Peyer's patch (tissue), 4 donors: ENCODE measurements at places on chromosomes 7 and 10.

- no peak for DNase-seq
These were observed 12.9 kb downstream of the C10orf67 start for GRCh38 chr10:23331567-23332301.

DNA sequence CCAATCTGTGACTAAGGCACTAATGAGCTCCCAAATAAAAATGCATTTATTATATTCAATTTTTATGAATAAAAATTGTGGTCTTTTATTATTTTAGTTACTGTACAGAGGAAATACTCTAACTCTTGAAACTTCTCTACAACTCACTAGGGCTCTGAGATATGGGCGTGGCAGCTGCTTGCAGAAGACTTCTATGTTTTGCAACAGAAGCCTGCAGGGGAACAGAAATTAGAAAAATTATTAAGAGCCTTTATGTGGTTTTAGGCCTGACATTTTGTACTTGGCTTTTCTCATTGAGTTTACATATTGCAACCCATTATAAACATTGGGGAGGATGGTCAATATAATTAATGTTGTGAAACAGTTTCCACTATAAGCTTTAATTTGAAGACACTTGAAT lies 581.4 kb downstream of the TNS3 start:
- no peak for DNase-seq

DNA sequence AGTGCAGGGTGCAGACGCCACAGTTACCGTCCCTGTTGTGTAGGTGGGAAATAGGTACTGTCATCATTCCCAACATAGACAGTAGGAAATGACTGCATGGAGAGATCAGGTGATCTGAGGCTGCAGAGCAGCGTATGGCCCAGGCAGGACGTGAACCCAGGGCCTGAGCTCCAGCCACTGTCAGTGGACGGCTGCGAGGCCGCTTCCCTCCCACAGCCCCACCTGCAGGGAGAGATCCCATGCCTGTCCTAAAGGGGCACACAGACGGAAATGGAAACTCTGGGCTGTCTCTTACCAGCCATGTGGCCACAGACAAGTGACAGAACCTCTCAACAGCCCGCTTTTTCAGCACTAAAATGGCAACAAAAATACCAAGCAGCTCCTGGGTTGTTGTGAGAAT lies 44.5 kb upstream of the MNX1 start:
- no peak for DNase-seq

- DNase-seq, result peak; percentile 50
These were observed 2.1 kb downstream of the SNX10 start for GRCh38 chr7:26293569-26294308.

DNA sequence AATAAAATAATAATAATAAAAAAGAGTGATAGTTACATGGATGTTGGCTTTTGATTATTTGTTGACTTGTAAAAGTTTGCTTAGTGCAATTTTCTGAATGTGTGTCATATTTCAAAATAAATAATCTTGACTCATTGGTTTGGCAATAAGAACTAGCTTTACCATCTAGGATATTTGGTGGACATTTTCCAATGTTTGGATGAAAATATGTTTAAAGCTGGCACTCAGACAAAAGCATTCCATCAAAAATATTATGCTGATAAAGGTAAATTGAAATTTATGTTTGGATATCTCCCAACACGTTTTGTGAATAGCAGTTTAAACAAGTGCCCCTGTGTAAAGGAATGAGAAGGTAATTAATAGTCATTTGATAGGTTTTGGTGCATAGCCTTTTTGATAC lies 62.5 kb upstream of the KCNMA1 start:
- DNase-seq, result no peak

GRCh38 chr10:58807629-58808022 lies 295.0 kb downstream of the BICC1 start:
- no peak for DNase-seq

- no peak for DNase-seq
These were observed 5.9 kb downstream of the NACAD start for GRCh38 chr7:45082831-45083331.

GRCh38 chr10:18683427-18683826 lies 24.2 kb downstream of the ARL5B start:
- no peak for DNase-seq

DNA sequence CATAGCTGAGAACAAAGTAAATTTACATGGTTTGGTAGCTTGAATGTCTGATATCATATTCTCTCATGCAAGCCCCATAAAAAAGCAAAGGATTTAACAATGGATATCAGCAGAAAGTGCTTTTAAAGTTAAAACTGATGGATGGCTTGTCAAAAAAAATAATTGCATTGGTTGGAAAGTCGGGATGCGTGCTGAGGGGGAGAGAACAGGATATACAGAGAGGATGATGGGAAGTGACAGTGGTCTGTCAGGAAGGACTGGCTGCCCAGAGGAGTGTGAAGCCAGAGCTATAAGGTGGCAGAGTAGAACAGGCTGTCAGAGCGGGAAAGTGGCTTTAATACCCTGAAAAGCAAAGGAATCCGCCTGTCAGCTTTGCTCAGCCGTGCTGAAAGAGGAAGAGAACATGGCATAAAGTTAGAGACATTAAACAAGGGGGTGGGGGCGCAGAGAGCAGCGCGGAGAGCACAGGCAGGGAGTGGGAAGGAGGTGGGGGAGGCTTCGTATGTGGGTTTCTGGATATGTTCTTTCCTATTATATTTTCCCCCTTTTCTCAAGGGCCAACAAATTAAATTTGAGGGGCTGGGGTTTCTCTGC lies 493.0 kb downstream of the LRMDA start:
- no peak for DNase-seq

- DNase-seq, result no peak
These were observed 44.4 kb downstream of the JAKMIP3 start for GRCh38 chr10:132110111-132110521.

- DNase-seq, result no peak
These were observed 48.2 kb upstream of the SMNDC1 start for GRCh38 chr10:110352930-110353243.

GRCh38 chr10:82811621-82812020 lies 936.6 kb downstream of the NRG3 start:
- no peak for DNase-seq

- no peak for DNase-seq
These were observed 10.7 kb downstream of the TSPAN14 start for GRCh38 chr10:80464557-80465450.

GRCh38 chr7:11591055-11591633 lies 240.9 kb downstream of the THSD7A start:
- DNase-seq, result no peak

GRCh38 chr10:129038522-129038921 lies 428.5 kb upstream of the MGMT start:
- no peak for DNase-seq

- DNase-seq, result no peak
These were observed 23.9 kb downstream of the NUDCD3 start for GRCh38 chr7:44466300-44467216.

- no peak for DNase-seq
These were observed 134.2 kb downstream of the ELFN1 start for GRCh38 chr7:1804310-1804709.

DNA sequence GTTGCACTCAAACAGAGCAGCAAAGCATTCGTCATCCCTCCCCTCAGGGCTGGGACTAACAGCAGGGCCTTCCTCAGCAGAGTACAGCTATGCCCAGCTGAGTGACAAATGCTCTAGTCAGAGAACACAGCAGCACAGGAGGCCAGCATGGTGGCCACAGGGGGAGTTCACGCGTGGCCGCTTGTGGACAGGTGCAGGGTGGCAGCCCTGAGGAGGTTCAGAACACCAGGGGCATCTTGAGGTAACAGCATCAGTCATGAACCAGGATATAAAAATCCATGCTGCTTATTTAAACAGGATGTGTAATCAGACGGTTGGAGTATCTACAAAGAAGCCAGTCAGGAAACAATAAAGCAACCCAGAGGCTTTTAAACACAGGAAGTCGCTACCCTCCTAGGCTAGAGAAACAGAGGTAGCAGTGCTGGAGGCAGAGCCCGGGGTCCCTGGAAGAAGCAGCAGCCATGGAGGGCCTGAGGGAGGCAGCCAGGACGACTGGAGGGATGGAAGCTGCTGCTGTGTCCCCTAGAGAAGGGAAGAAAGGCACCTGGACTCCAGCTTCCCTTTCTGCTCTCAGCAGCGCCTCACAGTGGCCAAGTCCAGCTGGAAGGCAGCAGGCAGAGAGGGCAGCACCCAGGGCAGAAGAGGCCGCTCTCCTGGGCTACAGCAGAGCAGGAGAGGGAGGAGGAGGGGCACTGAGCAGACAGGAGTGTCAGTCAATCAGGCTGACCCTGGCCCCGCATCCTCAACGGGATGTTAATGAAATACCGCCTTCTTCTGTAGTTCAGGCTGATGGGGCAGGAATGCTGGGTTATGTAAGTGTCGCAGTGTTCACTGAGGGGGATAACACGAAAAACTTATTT lies 70.8 kb upstream of the UCN3 start:
- DNase-seq, result peak; percentile 83

GRCh38 chr7:50423860-50424259 lies 26.3 kb downstream of the FIGNL1 start:
- DNase-seq, result no peak

DNA sequence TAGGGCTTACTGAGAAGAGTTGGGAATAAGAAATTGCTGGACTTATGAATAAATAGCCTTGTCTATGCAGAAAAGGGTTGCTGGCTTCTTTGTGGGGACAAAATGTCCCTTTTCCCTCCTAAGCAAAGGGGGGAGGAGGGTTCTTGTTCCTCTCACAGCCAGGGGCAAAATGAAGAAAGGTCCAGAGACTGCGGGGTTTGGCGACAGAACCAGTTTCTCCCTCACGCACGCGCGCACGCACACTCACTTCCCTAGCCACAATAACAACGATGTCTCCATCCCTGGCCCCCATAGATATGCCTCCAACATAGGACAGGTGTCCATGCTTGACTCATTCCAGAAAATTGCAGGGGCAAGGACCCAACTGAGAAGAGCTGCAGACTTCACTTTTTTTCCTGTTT lies 3.3 kb downstream of the ZMIZ1 start:
- DNase-seq, result no peak

GRCh38 chr10:43079856-43080255 lies 3.0 kb downstream of the RET start:
- no peak for DNase-seq

DNA sequence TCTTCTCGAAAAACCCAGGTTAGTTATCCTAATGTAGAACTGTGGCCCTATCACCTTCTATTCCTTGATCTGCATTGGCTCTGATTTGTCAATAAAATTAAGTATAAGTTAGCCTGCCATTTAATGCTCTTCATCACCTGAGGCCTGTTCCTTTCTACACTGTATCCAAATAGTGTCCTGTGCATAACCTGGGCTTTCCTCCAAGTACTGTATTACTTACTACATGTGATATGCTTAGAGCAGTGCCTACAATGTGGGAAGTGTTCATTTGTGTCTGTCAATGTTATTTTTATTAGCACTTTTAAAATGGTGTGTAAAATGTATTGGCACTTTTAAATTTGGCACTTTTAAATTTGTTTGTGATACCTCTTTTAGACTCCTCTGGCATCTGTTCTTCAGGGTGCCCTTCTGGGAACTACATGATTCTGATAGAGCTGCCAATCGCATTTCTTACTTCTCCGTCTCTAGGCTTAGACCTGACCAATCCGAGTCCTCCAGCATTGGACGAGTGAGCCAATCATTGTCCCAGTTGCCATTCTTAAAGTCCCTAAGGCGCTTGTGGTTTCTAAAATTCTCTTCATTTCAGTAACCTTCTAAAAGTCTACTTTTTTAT lies 85.5 kb downstream of the GNAI1 start:
- no peak for DNase-seq

GRCh38 chr7:108063520-108063933 lies 60.6 kb upstream of the LAMB1 start:
- no peak for DNase-seq

- DNase-seq, result no peak
These were observed 128.7 kb downstream of the FAM204A start for GRCh38 chr10:118213436-118213835.

DNA sequence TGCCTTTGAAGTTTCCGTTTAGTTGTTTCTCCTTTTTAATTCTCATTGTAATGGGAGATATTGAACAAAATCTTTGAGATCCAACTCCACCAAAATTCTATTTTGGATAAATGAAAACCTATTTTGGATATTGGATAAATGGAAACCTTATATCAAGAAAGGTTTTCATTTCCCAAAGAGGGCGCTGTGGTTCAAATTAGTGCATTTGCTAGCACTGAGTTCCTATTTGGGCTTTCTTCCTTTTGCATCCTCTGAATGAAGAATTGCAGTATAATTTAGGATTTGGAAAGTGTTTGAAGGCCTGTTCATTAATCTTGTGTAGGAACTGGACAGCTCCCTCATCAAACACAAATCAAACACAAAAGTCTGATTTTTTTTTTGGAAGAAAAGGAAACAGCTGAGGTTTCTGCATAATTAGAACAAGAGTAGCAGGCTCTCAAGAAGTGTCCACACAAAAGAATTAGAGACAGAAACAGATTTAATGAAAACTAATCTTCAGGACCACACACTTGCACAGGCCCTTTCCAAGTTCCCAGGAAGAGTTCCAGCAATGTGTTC lies 80.8 kb upstream of the KLF14 start:
- DNase-seq, result no peak

- DNase-seq, result no peak
These were observed 67.3 kb downstream of the DIP2C start for GRCh38 chr10:621981-622740.

- peak; percentile 72 for DNase-seq
These were observed 10.7 kb downstream of the INPP5A start for GRCh38 chr10:132548106-132548823.

GRCh38 chr7:121796936-121797656 lies 75.9 kb upstream of the PTPRZ1 start:
- DNase-seq, result no peak

- no peak for DNase-seq
These were observed 5.3 kb upstream of the CACNB2 start for GRCh38 chr10:18134921-18135320.

- no peak for DNase-seq
These were observed 624.5 kb downstream of the LRMDA start for GRCh38 chr10:76055963-76056362.

- no peak for DNase-seq
These were observed 70.2 kb downstream of the SLC39A12 start for GRCh38 chr10:18021725-18022480.
